ENCODE measurements at places on chromosomes 5 and 9. TPM values are rescaled to one million over a fixed set of nuclear protein-coding genes. Genes with fewer than 3 reads are reported as not detected.

SLC34A3 gene
- not detected for total RNA-seq

HACD4 gene
- total RNA-seq, result 0.02 TPM

- DNase-seq, result no peak
Observed at GRCh38 chr5:26791021-26791420, 247.4 kb downstream of the CDH9 start.

DNA sequence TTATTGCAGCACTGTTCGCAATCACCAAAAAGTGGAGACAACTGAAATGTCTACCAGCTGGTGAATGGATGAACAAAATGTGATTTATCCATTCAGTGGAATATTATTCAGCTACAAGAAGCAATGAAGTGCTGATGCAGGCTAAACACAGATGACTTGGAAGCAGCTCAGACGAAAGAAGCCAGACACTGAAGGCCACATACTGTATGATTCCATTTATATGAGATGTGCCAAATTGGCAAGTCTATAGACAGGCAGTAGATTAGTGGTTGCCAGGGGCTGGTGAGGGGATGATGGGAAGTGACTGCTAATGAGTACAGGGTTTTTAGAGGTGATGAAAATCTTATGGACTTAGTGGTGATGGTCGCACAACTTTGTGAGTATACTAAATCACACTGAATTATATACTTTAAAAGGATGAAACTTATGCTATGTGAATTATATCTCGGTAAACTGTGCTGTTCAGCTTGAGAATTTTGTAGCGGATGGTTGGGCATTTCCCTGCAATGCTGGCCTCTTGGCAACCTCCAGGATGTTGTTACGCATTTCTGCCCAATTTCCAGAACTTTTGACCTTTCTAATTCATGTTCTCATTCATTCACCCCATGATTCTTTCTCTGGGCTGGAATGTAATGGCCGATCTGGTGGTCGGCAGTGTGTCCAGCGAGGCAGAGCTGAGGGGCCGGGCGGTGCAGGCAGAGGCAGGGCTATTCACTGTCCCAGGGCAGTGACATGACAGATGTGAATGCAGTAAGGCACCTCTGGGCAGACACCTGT is 22.0 kb upstream of the WNK2 start:
- no peak for DNase-seq

- peak; percentile 93 for DNase-seq
Observed at GRCh38 chr5:172640822-172641358, at the start of gene NEURL1B. NEURL1B (plus strand) TSS chr5:172641263; CDS start chr5:172641407, 144 bp downstream.

DNA sequence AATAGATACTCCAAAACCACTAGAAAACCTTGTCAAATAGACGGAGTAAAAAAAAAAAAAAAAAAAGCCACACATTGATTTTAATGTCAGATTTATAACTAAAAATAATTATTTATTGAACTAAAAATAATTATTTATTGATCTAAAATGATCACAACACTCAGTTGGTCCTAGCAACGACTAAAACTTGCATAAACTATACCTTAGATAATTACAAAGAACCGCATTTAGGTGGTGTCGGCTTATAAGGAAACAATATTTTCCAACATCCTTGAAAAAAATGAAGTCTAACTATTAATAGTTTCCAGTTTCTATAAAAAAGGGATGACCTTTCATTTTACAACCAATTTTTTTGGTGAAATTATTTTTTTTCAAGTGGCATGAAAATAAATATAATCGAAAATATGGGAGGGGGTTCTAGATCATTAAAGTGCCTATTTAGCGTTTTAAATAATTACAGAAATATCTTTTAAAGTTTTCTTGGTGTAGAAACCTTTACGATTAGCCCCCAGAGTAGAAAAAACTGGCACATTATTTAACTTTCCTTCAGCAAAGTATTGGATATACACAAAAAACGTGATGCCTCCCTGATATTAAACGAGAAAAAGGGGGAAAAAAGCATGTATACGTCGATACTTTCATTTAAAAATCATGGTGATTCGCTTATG is 3.7 kb downstream of the ARRDC3 start:
- DNase-seq, result no peak

DNA sequence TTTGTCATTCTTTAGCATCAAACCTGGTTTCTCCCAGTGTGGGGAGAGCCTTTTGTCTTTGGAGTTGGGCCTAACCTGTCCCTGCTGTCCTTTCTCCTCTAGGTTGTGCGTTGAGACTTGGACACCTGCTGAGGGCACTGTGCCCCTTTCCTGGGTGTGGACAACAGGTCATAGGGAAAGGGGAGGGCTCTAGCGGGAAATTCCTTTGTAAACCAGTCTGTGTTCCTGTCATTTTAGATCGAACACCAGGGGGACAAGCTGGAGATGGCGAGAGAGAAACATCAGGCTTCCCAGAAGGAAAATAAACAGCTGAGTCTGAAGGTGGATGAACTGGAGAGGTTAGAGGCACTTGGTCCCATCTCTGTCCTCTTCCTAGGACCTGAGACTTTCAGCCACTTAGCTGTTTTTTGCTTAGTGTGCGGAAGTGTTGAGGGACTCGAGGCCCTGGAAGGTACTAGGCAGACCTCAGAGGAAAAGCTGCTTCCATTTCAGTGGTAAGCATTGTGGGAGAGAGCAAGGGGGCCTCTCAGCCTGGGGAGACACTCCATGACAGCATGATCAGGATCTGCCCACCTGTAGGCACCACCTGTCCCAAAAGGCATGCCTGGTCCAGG is 8.6 kb upstream of the GLE1 start:
- DNase-seq, result no peak

DNA sequence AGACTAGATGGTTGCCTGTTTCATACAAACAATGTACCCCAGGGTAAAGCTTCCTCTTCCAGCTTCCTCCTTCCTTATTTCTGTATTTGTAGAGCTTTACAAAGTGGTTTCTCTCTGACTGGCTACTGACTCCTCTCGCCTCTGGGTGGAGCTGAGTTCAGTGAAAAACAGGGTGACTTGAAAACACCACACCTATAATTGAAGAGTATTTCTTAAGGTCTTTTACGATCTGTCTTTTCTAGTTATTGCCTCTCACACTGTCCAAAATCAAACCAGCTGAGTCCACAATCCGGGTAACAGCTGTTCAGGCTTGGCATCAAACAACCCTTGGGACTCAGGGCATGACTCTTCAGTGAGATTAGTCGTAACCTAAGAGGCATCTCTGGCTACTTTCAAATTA is 200.4 kb downstream of the ARRDC3 start:
- no peak for DNase-seq

GRCh38 chr5:10478436-10478835 is 36.8 kb downstream of the ROPN1L start:
- DNase-seq, result no peak

DNA sequence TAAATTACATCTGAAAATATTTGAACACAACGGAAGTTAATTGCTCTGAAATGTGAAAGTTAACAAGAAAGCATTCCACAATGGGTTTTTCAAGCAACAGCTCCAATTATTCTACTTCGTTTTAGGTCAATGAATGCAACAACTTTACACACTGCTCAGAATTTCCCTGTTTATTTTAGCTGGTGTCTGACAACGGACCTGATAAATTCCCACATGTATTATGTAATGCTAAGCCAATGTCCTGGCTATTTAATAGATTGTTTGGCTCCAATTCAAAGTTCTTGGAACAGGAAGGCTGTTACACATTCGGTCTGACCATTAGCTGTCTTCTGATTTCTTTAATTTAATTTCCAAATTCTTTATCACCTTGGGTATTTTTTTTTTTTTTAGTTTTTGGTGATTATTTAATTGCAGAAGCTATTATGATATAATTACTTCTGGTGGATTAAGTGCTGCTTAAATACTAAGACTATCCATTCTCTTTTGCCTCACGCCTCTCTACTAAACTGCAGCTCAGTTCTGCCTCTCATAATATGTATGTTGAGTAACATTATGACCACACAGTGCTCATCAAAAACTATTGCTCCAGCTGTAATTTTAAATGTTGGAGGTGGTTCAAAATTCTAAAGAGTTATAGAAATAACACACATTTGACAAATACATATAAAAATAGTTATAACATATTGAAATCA is 57.9 kb downstream of the MEF2C start:
- no peak for DNase-seq

PRRC2B gene
- total RNA-seq, result 126 TPM

MED7 gene
- 6.7 TPM for total RNA-seq

RNF183 gene
- not detected for total RNA-seq

SMIM3 gene
- 13.7 TPM for total RNA-seq

DNA sequence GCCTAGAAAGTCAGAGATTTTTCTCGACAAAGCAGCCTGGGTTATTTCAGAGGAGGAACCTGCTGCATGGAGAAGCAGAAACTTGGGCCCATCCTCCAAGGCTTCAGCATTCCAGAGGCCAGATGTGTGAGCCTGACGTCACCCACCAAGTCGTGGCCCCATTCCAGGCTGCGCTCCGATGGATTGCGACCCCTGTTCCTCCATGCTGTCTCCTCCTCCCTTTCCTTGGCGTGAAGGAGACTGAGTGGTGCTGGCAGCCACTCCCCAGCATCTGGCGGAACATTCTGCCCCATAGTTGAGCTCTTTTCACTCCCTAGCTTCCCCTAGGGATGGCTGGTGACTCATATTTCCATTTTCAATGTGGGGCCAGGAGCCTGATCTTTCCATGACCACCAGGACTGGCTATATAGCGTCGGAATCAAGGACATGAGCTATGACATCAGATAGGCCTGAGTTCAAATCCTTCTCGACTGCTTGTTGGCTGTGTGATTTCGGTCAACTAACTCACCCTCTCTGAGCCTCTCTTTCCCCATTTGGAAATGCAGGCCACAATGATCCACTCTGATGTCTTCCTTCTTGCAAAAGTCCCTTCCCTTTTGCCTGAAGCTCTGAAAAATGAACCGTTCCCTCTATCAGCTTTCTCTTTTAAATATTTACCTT is 24.5 kb upstream of the DUSP1 start:
- no peak for DNase-seq

GRCh38 chr9:84226126-84226525 is 114.4 kb downstream of the SLC28A3 start:
- no peak for DNase-seq

- DNase-seq, result no peak
Observed at GRCh38 chr9:129504404-129504803, 116.5 kb downstream of the C9orf50 start.

BTNL3 gene
- not detected for total RNA-seq

DNA sequence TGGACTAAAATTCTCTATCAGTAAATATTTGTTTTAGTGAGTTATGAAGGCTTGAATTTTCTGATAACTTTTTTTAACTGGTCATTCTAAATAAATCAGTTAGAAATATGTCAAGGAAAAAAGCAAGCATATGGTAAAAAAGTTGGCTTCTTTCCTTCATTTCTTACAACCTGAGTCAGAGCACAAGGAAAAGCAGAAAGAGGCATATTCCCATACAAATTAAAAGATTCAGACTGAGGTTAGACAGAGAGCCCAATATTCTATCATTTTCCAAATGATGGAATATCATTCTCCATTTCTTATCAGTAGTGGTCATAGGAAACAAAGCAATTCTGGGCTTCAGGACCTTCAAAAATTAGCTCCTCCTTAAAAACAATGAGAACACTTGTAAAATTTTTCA is 732.1 kb downstream of the MAT2B start:
- no peak for DNase-seq

DNA sequence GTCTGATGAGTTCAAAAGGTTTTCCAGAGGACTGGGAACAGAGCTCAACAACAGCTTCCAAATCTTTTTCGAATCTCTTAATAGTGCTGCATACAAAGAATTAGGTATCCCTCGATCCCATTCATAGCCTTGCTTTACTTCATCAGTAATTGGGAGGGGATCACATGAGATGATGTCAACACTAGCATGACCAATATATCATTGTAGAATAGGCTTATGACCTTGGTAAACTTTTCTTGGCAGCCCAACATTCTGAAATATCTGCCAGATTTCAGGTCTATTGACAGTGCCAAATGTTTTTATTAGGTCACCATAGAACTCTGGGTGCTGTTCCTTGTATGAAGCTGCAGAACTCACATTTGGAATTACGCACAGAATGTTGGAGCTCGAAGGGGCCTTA is 228.9 kb downstream of the FGF10 start:
- DNase-seq, result no peak

GRCh38 chr9:83422527-83422926 is 115.7 kb downstream of the FRMD3 start:
- DNase-seq, result no peak

GRCh38 chr9:136338511-136338910 is 11.2 kb downstream of the GPSM1 start:
- no peak for DNase-seq

PCDHA13 gene
- not detected for total RNA-seq

DPYSL3 gene
- 0.55 TPM for total RNA-seq

TNC gene
- total RNA-seq, result 0.29 TPM

NR2F1 gene
- 0.04 TPM for total RNA-seq

DNA sequence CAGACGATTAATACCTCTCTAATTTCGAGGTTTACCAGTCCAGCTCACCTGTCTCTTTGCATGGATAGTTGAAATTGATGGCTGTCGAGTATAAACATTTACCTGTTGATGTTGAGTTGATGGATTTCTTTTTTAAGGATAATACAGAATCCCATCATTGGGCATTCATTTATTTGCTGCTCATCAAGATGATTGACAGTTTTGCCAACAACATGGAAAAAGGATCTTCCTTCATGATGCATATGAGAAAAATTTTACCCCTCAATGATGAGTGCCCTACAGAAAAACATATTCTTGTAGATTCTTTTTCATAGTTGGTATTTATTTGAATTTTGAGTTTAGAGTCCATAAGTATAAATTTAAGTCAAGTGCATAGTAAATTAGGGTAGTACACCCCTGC is 59.2 kb downstream of the ZCCHC7 start:
- DNase-seq, result no peak

NR4A3 gene
- total RNA-seq, result 0.07 TPM

- no peak for DNase-seq
Observed at GRCh38 chr5:106288979-106289378, 1381.8 kb downstream of the EFNA5 start.

GRCh38 chr5:129978270-129978669 is 74.0 kb downstream of the CHSY3 start:
- no peak for DNase-seq

NR5A1 gene
- 0.40 TPM for total RNA-seq

DNA sequence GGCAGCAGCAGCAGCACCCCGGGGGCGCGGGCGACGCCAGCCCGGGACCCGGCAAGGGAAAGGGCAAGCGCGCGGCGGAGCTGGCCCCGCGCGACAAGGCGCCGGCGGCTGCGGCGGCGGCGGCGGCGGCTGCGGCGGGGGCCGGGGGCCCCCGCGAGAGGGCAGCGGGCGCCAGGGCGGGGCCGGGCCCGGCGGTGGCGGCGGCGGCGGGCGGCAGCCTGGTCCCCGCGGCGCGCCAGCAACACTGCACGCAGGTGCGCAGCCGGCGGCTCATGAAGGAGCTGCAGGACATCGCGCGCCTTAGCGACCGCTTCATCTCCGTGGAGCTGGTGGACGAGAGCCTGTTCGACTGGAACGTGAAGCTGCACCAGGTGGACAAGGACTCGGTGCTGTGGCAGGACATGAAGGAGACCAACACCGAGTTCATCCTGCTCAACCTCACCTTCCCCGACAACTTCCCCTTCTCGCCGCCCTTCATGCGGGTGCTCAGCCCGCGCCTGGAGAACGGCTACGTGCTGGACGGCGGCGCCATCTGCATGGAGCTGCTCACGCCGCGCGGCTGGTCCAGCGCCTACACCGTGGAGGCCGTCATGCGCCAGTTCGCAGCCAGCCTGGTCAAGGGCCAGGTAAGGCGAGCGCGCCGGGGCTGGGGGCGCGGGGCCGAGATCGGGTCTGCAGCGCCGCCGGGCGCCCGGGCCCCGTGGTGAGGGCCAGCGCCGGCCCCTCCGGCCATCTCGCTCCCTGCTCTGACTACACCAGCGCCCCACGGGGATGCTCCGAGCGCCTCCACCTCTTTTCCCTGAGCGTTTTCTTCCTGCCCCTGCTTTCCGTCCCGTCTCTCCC is at the start of gene UBE2QL1:
Gene UBE2QL1, plus strand, starts transcription at position 238 of the 843 bp plus-strand sequence. Its CDS starts 35 bp downstream, at position 273.
- peak; percentile 11 for DNase-seq

- no peak for DNase-seq
Observed at GRCh38 chr9:71830153-71830552, 61.8 kb upstream of the CEMIP2 start.

Measured in K562 (cell line).